Stimulated activated CD4-positive, alpha-beta T cell treated with anti-CD3 and anti-CD28 coated beads, Interleukin-4, amount 100 ng/mL, for 4 hours (primary cell): ENCODE measurements at places on chromosomes 2 and 18.

GRCh38 chr2:161423421-161424393 is 7.6 kb downstream of the TBR1 start:
- no peak for DNase-seq

DNA sequence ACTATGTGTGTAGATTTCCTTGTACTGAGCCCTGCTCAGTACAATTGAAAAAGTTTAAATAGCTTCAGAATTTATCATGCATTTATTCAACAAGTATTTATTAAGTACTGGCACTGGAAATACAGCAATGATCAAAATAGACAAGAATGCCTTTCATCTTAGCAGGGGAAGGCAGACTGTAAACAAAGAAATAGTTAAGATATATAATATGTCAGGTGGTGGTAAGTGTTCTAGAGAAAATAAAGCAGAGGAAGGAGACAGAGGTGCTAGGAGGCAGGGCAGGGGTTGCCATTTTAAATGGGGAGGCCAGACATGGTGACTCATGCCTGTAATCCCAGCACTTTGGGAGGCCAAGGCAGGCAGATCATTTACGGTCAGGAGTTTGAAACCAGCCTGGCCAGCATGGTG is 13.6 kb upstream of the LIPG start:
- DNase-seq = no peak

GRCh38 chr18:23927821-23928746 is 86.5 kb upstream of the TTC39C start:
- no peak for DNase-seq

GRCh38 chr18:28804512-28805202 is 627.7 kb upstream of the CDH2 start:
- DNase-seq = no peak
